ENCODE measurements at places on chromosomes 1 and 21.

GRCh38 chr1:51061231-51061918 is 40.7 kb upstream of the C1orf185 start:
- no peak for DNase-seq

DNA sequence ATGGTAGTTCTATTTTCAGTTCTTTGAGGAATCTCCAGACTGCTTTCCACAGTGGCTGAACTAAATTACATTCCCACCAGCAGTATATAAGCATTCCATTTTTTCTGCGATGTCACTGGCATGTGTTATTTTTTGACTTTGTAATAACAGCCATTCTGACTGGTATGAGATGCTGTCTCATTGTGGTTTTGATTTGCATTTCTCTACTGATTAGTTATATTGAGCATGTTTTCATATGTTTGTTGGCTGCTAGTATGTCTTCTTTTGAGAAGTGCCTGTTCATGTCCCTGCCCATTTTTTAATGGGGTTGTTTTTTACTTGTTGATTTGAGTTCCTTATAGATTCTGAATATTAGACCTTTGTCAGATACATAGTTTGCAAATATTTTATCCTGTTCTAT is 87.9 kb downstream of the RPS6KC1 start:
- DNase-seq = no peak

DNA sequence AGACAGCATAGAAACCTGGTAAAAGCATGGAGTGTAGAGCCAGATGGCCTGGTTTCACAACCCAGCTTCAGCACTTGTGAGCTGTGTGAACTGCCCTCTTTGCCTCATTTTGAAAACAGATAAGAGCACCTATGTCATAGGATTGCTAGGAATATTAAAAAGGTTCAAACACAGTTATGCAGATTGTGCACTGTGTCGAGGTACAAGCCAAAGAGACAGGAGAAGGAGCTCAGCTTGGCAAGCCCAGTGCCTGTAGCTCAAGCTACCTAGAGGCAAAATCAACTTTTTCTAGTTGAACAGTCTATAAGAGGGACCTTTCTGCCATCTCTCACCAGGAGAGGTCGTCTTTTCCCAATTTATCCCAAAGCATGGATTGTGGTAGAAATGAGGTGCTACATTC is 5.0 kb downstream of the CHODL start:
- no peak for DNase-seq

GRCh38 chr1:234072793-234073192 is 168.3 kb downstream of the SLC35F3 start:
- DNase-seq = no peak

DNA sequence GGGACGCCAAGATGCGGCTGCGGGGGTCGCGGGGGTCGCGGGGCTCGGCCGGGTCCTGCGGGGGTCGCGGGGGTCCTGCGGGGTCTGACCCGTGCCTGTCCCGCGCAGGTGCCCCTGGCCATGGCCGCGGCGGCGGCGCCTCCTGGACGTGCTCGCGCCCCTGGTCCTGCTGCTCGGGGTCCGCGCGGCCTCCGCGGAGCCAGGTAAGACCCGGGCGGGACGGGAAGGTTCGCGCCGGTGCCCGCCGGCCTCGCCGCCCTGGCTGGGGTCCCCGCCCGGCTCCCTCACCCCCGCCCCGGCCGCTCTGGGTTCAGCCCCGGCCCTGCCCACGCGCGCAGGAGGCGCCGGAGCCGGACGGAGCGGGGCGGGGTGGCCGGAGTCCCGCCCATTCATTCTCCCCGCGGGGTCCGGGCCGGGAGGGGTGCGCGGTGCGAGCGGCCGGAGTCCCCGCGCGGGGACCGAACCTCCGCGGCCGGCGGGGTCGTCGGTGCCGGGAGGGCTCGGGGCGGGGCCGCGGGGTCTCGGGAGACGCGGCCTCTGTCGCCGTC is 380 bp downstream of the COL18A1 start:
- DNase-seq = no peak

GRCh38 chr1:42944246-42944928 is 14.3 kb downstream of the SLC2A1 start:
- DNase-seq = no peak

DNA sequence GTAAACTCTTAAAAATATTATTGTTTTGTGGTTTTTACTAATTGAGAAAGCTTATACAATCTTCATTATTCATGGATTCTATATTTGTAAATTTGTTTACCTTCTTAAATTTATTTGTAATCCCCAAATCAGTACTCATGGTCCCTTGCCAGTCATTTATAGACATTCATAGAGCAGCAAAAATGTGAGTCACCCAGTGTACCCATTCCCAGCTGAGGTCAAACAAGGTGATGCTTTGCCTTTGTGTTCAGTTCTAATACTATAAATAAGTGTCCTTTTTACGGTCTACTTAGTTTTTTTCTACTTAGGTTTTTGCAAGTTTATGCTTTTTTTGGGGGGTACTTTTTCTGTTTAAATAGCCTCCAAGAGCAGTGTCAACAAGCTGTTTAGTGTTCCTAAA is 36.1 kb downstream of the SORT1 start:
- DNase-seq = no peak

DNA sequence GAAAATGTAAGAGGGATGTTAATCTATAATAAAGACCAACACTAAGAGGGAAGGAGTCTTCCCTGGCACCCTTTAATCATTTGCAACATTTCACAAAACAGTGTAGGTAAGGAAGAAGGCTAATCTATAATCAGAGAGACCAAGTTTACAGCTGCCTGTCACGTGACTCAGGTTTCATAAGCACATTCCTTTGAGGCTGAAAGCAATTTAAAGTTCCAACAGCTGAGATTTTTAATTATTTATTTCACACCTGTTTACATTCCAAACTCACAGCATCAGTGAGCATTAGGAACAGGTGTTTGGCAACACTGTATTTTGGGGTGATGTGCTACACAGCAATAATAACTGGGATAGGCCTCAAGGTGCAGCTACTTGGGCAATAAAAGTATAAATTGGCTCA is 75.7 kb upstream of the PGBD5 start:
- DNase-seq = peak; percentile 10

GRCh38 chr1:183275322-183275721 is 89.3 kb downstream of the LAMC2 start:
- no peak for DNase-seq

DNA sequence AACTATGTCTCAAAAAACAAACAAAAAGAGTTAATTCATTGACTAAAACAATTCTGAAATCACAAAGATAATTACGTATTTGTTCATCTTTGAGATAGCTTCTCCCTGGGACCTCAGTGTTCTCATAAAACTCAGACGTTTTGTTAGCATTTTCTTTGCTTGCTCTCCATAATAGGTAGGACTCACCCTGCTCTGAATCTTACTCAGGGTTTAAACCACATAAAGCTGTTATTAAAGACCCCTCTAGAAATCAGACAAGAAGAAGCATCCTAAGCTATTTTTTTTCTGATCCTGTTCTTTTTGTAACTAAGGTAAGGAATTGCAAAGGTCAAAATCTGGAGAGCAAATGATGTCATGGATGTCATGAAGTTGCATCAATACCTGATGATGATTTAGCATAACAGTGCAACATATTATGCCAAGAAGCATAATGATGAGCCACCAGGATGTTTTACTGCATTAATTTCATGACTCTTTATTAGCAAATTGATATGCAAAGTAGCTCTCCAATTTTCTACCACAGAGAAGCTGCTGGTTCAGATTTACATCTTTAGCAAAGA is 2.4 kb downstream of the FBXO42 start:
- no peak for DNase-seq

GRCh38 chr21:41483415-41483814 is 24.5 kb downstream of the TMPRSS2 start:
- DNase-seq = no peak

- DNase-seq = no peak
Observed at GRCh38 chr1:39509360-39510009, 18.0 kb downstream of the BMP8A start.

- no peak for DNase-seq
Observed at GRCh38 chr1:31038360-31038759, 27.2 kb downstream of the PUM1 start.

- peak; percentile 88 for DNase-seq
Observed at GRCh38 chr1:248730507-248731335, 24.8 kb downstream of the LYPD8 start.

DNA sequence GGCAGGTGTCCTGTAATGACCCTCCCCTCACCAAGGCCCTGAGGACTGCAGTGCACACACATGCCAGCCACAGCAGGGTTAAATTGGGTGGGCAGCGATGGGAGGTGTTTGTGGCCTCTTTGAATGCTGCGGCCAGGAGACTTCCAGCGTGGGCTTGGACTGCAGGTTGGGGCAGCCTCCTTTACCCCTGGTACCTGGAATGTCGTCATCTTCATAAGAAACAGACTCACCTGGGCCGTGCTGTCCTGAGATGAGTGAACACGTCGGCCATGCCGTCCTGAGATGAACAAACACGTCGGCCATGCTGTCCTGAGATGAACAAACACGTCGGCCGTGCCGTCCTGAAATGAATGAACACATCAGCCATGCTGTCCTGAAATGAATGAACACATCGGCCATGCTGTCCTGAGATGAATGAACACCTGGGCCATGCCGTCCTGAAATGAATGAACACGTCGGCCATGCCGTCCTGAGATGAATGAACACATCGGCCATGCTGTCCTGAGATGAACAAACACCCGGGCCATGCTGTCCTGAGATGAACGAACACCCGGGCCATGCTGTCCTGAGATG is 50.1 kb upstream of the COL6A1 start:
- DNase-seq = no peak

DNA sequence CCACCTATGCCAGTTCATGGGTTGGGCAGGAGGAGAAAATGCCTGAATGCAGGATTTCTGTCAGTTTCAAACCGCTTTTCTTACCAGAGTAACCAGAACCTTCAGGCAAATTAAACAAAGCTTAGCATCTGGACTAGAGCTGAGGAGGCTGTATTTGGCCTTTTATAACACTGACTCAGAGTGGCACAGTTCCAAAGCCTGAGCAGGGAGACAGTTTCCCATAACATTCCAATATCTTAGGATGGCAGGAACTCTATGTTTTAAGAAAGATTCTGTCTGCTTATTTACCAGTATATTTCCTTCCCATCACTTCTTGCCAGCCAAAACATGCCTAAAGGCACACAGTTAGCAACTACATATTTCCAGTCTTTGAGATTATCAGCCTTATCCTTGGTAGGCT is 46.8 kb downstream of the UBR4 start:
- DNase-seq = no peak

DNA sequence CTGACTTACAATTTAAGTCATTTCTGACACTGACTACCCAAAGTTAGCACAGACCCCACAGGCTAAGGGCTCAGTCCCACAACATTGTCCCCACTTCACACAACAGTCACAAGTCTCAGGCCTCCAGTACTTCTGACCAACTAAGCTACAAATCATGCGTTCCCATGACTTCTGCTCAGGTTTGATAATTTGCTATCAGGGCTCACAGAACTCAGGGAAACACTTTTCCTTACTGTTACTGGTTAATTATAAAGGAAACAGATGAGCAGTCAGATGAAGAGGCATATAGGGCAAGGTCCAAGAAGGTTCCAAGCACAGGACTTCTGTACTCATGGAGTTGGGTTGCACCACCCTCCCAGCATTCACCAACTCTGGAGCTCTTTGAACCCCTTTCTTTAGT is 151.2 kb upstream of the TNR start:
- DNase-seq = no peak

DNA sequence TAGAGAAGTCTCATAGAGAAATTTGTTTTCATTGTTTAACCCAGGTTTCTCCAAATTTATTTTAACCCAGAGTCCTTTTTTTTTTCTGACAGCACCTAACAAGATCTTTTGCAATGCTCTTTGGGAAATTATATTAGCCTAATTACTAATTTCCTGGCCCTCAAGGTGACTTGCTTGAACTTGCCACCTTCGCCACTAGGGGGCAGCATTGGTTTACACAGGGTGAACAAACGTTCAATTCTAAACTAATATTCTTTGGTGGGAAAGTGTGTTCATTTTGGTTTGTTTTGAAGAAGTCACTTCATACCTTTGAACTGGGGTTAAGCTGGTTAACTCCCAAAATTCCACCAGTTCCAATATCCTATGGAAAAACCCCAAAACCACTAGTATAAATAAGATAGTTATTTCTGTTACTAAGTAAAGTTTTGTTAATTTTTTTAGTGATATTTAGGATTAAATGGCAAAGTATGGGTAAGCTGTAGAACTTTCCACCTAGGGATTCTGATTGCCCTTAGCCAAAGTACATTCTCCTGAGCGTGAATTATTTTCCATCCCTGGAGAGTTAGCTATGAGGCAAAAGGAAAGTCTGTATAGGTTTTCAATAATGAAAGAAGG is 13.0 kb downstream of the CCDC190 start:
- peak; percentile 46 for DNase-seq

GRCh38 chr21:18743531-18743930 is 339.9 kb upstream of the TMPRSS15 start:
- no peak for DNase-seq

DNA sequence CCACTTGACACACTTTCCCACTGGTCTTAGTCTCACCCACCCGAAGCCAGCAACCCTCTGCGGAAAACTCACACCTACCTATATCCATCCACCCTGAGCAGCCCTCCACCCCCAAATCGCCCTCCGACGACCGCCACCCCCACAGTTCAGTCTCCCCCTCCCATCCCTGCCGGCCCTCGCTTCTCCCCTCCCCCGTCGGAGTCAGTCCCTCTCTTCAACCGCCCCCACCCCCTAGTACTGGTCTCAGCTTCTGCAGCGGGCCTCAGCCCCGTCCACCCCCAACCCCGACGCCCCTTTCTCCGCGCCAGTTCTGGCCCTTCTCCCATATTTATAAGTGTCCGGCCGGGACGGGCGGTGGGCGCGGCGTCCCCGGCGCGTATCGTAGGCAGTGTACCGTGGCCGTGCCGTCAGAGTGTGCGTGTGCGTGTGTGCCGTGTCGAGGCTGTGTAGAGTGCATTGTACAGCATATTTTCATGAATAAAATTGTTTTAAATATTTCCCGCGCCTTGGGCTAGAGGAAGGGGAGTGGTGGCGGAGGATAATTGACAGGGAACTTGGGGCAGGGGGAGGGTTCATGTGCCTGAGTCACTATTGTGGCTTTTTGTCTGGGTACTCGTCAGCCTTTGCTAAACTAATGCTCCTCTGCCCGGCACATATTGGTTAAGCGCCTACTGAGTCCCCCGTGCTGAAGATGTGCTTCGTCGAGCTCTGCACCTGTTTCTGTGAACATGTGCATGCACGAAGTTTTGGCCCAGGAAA is 22.0 kb downstream of the FOXO6 start:
- DNase-seq = no peak

DNA sequence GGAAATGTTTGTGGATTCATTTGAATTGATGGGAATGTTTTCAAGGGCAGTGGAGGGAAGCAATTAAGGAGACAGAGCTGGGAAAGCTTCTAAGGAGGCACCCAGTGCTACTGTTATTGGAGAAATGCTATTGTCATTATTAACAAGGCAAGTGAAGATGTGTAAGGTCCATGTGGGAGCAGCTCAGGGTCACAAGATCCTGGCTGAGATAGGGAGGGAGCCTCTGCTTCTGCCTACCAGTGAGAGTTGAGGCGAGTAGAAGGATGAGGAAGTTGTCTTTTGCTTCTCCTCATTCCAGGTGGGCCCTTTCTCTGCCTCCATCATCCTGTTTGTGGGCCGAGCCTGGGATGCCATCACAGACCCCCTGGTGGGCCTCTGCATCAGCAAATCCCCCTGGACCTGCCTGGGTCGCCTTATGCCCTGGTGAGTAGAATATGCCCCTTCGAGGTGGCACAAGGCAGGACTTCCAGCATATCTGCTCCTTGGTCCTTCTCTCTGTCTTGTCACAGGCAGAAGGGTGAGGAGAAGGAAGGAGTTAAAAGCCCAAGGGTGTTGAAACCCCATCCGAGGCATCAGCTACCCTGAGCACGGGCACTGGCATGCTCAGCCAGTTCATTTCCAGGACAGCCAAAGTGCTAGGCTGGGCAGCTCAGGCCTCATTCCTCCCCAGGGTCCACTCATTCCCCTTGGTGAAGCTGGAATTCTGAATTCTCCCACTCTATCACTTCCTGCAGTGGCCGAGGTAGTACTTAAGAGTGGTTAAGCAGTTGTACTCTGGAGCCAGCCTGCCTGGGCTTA is 3.7 kb downstream of the MFSD2A start:
- DNase-seq = no peak
